ENCODE measurements at places on chromosomes 4 and X. TPM values are rescaled to one million over a fixed set of nuclear protein-coding genes. Genes with fewer than 3 reads are reported as not detected.
A peak's percentile ranks its signal among the peaks of the same experiment; 100 is the strongest.

ALAS2 gene
- not detected for total RNA-seq

DNA sequence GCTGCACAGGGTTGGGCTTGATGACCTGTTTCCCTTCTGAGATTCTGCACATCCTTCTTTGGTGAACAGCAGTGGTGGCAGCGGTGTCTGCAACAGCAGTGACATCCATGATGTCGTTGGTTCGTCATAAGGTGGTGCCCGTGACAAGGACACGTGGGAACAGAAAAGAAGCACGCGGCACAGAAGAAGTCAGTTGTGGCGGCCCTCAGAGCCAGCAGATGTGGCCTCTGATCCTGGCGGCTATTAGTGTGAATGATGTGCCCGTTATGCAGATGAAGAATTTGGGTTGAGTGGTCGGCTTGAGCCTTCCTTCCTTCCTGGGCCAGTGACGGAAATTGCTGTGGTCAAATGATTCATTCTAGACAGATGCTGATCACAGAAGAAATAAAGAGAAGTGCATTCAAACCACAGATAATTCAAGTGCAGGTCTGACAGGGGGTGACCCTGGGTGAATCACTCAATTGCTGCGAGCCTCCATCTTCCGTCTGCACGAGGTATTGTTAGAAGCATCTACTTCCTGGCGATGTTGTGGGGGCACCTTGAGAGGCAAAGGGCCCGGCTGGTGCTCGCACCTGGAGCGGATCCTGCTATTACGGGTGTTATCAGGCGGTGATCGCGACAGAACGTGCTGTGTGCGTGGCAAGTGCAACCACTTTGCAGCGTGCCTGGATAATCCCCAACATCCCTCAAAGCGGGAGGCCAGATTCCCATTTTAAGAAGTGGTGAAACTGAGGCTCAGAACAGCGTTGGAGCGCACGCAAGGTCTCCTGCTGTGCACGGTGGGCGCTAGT lies 215.2 kb upstream of the PSAPL1 start:
- peak; percentile 55 for DNase-seq
- H3K4me3 ChIP-seq, result no peak overlapping the region
- no peaks in the 10 kb centered on the region for H3K36me3 ChIP-seq
- no peaks in the 10 kb centered on the region for H3K27me3 ChIP-seq

- no peak for DNase-seq
- no peaks in the 10 kb centered on the region for H3K36me3 ChIP-seq
- H3K4me1 ChIP-seq, result no peaks in the 10 kb centered on the region
- H3K27me3 ChIP-seq, result peaks cover 65% of the 10 kb centered on the region
- peak within 1 kb of the TSS; percentile 69 for H3K27ac ChIP-seq
Measured at GRCh38 chr4:8871417-8872401, at the start of gene HMX1. TSS of gene HMX1 (minus strand) at chr4:8871839. CDS start at chr4:8871614, 225 bp downstream.

- H3K4me3 ChIP-seq, result no peak overlapping the region
Measured at GRCh38 chr4:16884673-16885460, 13.6 kb downstream of the LDB2 start.

GRCh38 chr4:89316211-89316610 lies 8.6 kb upstream of the GPRIN3 start:
- peaks cover 12% of the 10 kb centered on the region for H3K36me3 ChIP-seq
- no peak overlapping the region for H3K4me3 ChIP-seq

- no peak overlapping the region for H3K27ac ChIP-seq
- DNase-seq, result no peak
- no peaks in the 10 kb centered on the region for H3K27me3 ChIP-seq
- no peaks in the 10 kb centered on the region for H3K4me1 ChIP-seq
Measured at GRCh38 chr4:113499696-113500095, 261.8 kb downstream of the CAMK2D start.

TRIM61 gene
- 1.1 TPM for total RNA-seq

CCNB3 gene
- total RNA-seq, result 0.82 TPM

CCDC120 gene
- total RNA-seq, result 5.5 TPM

GRCh38 chrX:14476205-14476604 lies 53.1 kb upstream of the GLRA2 start:
- no peaks in the 10 kb centered on the region for H3K27me3 ChIP-seq
- no peak overlapping the region for H3K27ac ChIP-seq
- H3K4me3 ChIP-seq, result no peak overlapping the region

- H3K4me1 ChIP-seq, result no peaks in the 10 kb centered on the region
- H3K4me3 ChIP-seq, result no peak overlapping the region
- DNase-seq, result no peak
- no peak overlapping the region for H3K27ac ChIP-seq
Measured at GRCh38 chr4:82744284-82744968, 54.2 kb downstream of the SCD5 start.

DNA sequence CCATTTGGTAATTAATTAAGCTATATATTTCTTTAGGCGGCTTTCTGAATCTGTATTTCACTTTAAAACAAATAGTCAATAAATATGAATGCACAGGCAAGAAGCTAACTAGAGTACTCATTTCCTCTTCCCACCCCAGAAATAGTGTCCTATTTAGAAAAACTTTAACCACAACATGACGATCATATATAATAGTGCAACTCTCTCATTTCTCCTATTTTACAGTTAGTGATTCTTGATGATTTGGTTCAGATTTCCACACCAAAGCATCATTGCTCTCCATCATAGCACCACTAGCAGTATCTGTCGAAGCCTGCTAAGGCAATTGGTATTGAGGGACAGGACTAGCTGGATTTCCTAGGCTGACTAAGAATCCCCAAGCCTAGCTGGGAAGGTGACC lies 184.0 kb upstream of the GALNTL6 start:
- H3K36me3 ChIP-seq, result no peaks in the 10 kb centered on the region
- H3K27me3 ChIP-seq, result no peaks in the 10 kb centered on the region
- H3K4me3 ChIP-seq, result no peak overlapping the region
- no peaks in the 10 kb centered on the region for H3K4me1 ChIP-seq
- no peak overlapping the region for H3K27ac ChIP-seq
- DNase-seq, result no peak

- no peaks in the 10 kb centered on the region for H3K4me1 ChIP-seq
- peaks cover 4% of the 10 kb centered on the region for H3K27me3 ChIP-seq
- H3K36me3 ChIP-seq, result no peaks in the 10 kb centered on the region
- peak; percentile 5 for DNase-seq
- no peak overlapping the region for H3K27ac ChIP-seq
- no peak overlapping the region for H3K4me3 ChIP-seq
Measured at GRCh38 chrX:108224727-108225621, 133.4 kb downstream of the ATG4A start.

DNA sequence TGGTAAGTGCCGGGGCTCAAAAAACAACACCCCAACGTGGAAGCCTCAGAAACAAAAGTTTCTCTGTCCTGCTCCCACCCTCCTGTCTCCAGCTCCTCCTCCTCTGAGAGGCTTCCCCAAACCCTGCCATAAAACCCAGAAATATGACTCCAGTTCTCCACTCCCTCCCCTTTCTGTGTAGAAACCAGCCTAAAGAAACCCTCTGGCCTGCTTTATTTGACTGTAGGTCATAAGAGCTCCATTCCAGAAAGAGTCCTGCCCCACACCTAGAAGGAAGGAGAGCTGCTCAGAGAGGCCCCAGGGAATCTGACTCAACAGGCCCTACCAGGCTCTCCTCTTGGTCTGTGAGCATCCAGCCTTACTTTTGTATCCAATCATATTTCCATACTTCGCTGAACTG lies 872 bp upstream of the S100P start:
- no peak overlapping the region for H3K4me3 ChIP-seq
- no peaks in the 10 kb centered on the region for H3K27me3 ChIP-seq
- peaks cover 90% of the 10 kb centered on the region for H3K4me1 ChIP-seq
- H3K36me3 ChIP-seq, result peaks cover 25% of the 10 kb centered on the region
- peak overlapping the region; percentile 76 for H3K27ac ChIP-seq

DNA sequence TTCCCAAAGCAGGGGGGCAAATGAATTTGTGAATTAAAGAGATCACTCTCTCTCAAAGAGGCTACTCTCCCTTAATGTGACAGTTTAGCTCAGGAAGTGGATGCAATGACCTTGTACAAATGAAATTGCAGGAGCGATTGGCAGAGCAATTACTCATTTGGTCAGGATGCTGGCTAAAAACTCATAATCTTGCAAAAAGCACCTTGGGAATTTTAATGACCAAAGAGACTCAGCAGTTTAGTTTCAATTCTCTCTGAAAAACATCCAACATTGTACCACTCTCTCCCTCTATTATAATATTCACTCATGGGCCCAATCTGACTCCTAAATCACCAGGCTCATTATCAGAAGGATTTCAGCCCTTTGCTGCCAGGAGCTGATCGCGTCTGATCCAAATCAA lies 26.1 kb downstream of the PDGFC start:
- no peaks in the 10 kb centered on the region for H3K4me1 ChIP-seq
- no peak overlapping the region for H3K4me3 ChIP-seq
- no peak overlapping the region for H3K27ac ChIP-seq
- no peaks in the 10 kb centered on the region for H3K27me3 ChIP-seq
- DNase-seq, result no peak

GRCh38 chr4:42167709-42168108 lies 15.3 kb upstream of the BEND4 start:
- no peak overlapping the region for H3K4me3 ChIP-seq
- no peak for DNase-seq
- peaks cover 2% of the 10 kb centered on the region for H3K27me3 ChIP-seq
- no peaks in the 10 kb centered on the region for H3K36me3 ChIP-seq
- H3K27ac ChIP-seq, result no peak overlapping the region

- DNase-seq, result no peak
- no peaks in the 10 kb centered on the region for H3K27me3 ChIP-seq
- H3K36me3 ChIP-seq, result no peaks in the 10 kb centered on the region
- H3K4me3 ChIP-seq, result no peak overlapping the region
Measured at GRCh38 chr4:20840648-20841190, 140.5 kb downstream of the PACRGL start.

SLIT2 gene
- total RNA-seq, result not detected

DNA sequence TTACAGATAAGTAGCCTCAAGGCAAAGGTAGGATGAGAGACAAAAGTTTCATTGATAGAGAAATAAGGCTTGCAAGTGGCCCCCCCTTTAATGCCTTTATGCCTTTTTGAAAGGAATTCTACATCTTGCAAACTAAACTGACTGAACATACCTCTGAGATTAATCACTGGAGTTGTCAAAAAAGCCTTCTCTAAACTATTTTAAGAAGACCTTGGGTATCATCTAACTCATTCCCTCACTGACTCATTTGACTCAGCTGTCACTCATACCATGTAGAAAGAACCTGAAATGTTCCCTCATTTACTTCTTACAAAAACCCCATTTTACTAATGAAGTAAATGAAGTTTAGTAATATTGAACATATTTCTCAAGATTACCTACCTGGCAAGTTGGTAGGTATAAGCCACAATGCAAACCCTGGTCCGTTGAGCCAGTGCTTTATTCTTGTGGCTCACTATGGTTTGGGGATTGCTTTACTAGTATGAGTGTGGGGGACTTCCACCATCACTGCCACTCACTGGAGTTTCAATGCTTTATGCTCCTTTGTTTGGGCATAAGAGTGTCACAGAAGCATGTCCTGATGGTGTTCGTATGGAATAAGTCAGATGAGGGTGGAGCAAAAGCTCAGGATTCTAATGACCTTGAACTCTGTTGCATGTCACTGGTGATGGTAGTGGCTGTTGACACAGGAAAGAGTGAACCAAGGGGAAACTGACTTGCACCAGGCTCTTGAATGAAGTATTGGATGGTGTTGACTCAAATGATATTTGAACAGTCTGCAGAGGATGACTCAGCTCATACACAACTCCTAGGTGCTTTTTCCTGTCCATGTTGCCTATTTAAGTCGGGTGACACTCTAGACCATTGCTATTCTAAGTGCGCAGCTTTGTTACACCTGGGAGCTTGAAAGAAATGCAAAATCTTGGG lies 305.5 kb upstream of the EMCN start:
- no peaks in the 10 kb centered on the region for H3K36me3 ChIP-seq
- no peak overlapping the region for H3K4me3 ChIP-seq
- peak overlapping the region; percentile 10 for H3K27ac ChIP-seq
- DNase-seq, result no peak

UGT2B10 gene
- total RNA-seq, result not detected

PCDH19 gene
- not detected for total RNA-seq

DNA sequence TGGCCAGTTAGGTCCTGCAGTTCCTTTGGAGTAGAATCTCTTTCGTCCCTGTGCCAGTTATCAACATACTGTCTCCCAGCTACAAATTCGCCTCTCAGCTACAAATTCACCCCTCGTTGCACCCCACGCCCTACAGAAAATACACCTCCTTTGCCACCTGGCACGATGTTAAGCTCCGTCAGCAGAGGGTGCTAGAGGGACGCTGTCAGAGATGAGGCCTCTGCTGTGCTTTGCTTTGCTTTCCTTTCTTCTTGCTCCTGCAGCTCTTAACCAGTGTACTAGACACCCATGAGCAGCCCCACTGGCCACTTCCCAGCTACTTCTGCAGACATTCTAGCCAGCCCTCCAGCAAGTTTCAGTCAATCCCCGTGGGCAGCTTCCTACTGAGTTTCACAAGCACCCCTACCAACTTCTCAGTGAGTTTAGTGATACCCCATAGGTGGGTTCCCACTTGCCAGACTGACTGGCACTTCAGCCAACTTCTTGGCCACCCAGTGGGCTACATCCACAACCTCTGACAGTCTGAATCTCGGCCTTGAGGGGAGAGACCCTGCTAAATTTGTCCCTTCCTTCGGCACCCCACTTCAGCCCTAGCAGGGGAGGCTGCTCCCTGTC lies 21.8 kb downstream of the HAUS3 start:
- H3K4me3 ChIP-seq, result no peak overlapping the region
- peak overlapping the region; percentile 10 for H3K27ac ChIP-seq
- no peaks in the 10 kb centered on the region for H3K27me3 ChIP-seq
- H3K36me3 ChIP-seq, result peaks cover 6% of the 10 kb centered on the region

- H3K4me1 ChIP-seq, result peaks cover 17% of the 10 kb centered on the region
- no peak for DNase-seq
- H3K4me3 ChIP-seq, result no peak overlapping the region
- no peak overlapping the region for H3K27ac ChIP-seq
Measured at GRCh38 chr4:101010987-101011386, 336.3 kb downstream of the PPP3CA start.
